Activated T-helper 17 cell treated with anti-CD3 and anti-CD28 coated beads, Interleukin-2, amount 50 U/mL, for 72 hours (primary cell): ENCODE measurements at places on chromosomes 7 and 10. TPM values are rescaled to one million over a fixed set of nuclear protein-coding genes. Genes with fewer than 3 reads are reported as not detected.
A peak's percentile ranks its signal among the peaks of the same experiment; 100 is the strongest.

DNA sequence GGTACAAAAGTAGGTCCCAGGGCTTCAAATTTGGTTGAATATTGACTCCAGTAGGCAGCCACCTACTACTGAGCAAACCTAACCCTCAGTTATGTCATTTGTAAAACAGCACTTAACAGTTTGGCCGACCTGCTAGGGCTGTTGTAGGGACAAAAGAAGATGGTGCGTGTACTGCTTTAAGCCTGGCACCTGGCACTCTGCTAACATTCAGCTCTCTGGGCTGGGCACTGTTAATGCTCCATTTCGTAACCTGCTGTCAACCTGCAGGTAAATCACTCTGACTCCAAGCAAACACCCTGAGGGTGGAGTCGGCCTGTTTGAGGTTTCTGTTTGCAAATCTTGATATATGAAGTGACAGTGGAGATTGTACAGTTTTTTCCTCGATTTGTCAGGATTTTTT is 7.2 kb downstream of the ZKSCAN1 start:
- no peak for ATAC-seq

DNA sequence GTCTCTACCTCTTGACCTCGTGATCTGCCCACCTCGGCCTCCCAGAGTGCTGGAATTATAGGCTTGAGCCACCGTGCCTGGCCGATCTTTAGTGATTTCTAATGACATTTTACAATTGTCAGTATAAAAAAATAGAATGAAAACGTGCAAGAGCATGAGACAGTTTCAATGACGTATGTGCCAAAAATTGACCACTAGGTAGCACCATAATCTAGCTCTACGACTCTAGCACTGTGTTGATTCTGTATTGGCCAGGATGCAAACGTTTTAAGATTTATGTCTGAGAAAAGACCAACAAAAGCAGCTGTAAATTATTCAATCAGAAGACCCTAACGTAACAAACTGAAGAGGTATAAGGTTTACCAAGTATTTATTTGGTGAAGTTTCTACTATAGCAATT is 25.4 kb upstream of the EXOC6 start:
- ATAC-seq, result no peak

GRCh38 chr7:128022631-128023532 is 8.4 kb downstream of the LRRC4 start:
- ATAC-seq, result no peak

DNA sequence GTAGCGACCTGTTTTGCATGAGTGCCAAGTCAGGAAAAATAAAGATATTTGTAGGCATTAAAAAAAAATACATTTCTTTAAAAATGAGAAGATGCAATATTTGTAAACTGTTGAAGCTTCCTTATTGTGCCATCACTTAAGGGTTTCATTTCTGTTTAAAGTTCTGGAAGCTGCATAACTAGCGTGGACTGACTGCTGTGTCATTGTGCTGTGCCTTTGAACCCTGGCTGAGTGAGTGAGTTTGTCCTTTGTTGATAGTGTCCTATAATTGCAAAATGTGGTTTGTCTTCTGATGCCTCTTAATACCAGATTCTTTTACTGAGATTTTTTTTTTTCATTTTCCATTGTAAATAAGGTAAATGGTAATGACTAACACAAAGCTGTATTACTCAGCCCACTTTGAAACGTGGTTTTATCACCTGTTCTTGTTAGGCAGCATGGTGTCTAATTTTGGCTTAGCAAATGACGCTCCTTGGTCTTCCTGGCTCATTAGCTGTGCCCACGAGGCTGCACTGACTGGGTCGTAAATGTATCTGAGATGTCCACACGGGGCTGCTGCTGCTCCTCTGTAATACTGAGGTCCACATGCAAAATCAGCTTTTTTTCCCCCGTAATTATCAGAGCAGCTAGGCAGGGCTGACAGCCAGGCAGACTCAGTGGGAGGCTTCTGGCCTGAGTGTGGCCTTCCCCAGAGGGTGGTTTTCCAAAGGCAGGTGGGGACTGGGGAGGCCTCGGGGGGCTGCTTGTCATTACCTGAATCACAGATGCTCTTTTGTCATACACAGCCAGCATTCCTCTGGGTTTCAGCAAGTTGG is 14.8 kb downstream of the ZSCAN25 start:
- peak; percentile 91 for ATAC-seq

Gene CFAP43
- total RNA-seq, result 0.16 TPM

Gene DOCK1
- 0.67 TPM for total RNA-seq

Gene LIPJ
- not detected for total RNA-seq

- ATAC-seq, result peak; percentile 80
These were observed 41.8 kb upstream of the LRRC18 start for GRCh38 chr10:48981310-48981907.

DNA sequence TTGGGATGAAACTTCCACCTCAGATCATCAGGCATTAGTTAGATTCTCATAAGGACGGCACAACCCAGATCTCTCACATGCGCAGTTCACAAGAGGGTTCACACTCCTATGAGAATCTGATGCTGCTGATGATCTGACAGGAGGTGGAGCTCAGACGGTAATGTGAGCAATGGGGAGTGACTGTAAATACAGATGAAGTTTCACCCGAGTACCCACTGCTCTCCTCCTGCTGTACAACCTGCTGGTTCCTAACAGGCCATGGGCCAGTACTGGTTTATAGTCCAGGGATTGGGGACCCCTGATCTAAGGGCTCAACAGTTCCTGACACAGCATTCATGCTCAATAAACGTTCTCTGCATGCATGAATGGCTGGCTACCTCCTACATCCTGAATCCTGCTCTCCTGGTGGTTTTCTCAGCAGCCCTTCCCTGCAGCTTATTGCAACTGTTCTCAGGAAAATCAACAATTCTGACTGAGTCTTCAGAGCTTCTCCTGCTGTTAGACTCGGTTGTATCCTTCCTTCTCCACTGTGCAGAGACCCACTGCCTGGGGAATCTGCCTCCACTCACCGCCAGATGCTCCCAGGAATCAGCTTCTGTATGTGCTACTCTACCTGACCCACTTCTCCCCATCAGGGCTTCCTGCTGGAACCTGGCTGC is 17.4 kb downstream of the PDE6C start:
- no peak for ATAC-seq

- no peak for ATAC-seq
These were observed 23.5 kb upstream of the WAPL start for GRCh38 chr10:86545101-86545500.

DNA sequence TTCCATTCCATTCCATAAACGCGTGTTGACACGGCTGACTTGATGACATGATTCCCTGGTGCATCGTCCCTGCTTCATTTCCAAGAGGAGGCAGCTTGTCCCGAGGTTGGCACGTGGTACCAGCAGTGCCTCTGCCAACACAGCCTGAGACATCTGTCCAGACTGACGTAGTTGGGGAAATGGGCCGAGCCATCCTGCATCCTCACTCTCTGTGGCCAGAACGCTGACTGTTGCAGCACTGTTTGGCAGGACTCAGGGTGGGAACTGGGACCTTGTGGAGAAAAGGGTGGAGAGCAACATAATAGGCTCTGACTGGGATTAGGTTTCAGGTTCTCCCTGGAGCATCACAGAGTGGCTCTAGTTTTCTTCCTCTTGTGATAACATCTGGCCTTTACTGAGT is 118.6 kb upstream of the BTBD16 start:
- ATAC-seq, result no peak

GRCh38 chr7:49866076-49866735 is 92.8 kb downstream of the VWC2 start:
- ATAC-seq, result no peak

Gene TMEM184A
- total RNA-seq, result not detected

- no peak for ATAC-seq
These were observed 21.0 kb upstream of the FRAT2 start for GRCh38 chr10:97355571-97355975.

- ATAC-seq, result no peak
These were observed 687.3 kb downstream of the DNAJB9 start for GRCh38 chr7:109256762-109257560.

- no peak for ATAC-seq
These were observed 21.2 kb downstream of the CYP17A1 start for GRCh38 chr10:102815790-102816549.

GRCh38 chr10:46523119-46523961 is 33.1 kb downstream of the GPRIN2 start:
- ATAC-seq, result no peak

DNA sequence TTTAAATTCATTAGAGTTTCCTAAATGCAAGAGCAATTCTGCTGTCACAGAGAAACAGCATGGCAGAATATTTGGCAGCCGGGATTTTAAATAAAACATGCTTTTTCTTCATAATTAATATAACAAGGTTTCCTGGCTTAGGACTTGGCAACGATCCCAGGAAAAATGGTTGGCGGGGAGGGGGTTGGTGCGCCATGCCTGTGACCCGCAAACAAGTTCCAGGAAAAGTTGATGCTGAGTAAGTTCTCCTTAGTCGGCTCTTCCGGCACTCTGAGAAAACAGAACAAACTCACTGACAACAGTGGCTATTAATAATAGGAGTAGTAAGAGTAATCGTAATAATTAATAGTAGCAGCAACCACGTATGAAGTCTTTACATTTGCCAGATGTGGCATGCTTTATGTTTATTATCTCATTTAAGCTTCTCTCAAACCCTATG is 4.6 kb downstream of the HABP2 start:
- ATAC-seq, result no peak

Gene SLC26A3
- total RNA-seq, result not detected
